ENCODE measurements at places on chromosomes 1 and 21.

DNA sequence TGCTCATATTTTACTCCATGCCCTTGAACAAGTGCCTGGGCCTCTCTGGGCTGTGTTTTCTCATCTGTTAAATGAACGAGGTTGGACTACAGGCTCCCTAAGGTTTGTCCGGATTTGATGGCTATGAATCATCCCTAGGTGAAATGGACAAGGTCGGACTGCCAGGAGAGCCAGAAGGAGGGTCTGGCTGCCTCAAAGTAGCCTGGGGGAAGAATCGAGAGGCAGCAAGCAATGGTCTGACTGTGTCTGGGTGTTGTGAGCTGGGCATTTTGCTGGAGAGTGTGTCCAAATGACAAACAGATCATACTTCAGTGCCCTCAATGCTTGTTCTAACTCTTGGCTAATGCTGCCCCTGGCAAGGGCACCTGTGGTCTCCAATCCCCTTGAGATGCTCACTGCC is 730.9 kb downstream of the PTPRU start:
- DNase-seq: no peak

- DNase-seq: no peak
These were observed 99.9 kb upstream of the TIAM1 start for GRCh38 chr21:31443736-31444521.

DNA sequence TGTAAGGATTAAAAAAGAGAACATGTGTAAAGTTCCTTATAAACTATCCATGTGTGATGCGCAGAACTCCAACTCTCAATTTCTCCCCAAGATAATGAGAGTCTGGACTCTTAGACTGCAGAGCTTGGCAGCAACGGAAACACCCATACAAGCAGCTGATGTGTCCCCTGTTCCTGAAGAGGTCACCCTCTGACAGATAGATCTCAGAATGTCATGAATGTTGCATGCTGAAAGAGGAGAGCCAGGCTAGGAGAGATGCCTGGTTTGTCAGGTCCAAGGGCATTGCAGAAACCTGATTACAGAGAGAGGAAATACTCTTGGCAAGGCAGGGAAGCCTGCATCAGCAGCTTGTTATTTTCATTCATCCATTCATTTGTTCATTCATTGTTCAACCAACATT is 24.2 kb downstream of the MTARC1 start:
- DNase-seq: no peak

- DNase-seq: no peak
These were observed 241.0 kb downstream of the GPATCH2 start for GRCh38 chr1:217389895-217390294.

GRCh38 chr1:207861442-207862177 is 49.3 kb downstream of the CD34 start:
- peak; percentile 38 for DNase-seq

- DNase-seq: no peak
These were observed 261.3 kb upstream of the CHRM3 start for GRCh38 chr1:239125027-239125426.

GRCh38 chr1:210269981-210270380 is 37.4 kb downstream of the SERTAD4 start:
- no peak for DNase-seq

GRCh38 chr1:43061757-43062156 is 103.1 kb upstream of the SLC2A1 start:
- DNase-seq: no peak

GRCh38 chr1:39136638-39137037 is 67.9 kb upstream of the MACF1 start:
- DNase-seq: no peak

All from stimulated activated CD4-positive, alpha-beta T cell treated with anti-CD3 and anti-CD28 coated beads, Interleukin-15, amount 100 ng/mL, for 24 hours (primary cell).